ENCODE measurements at places on chromosomes 13 and 19. TPM values are rescaled to one million over a fixed set of nuclear protein-coding genes. Genes with fewer than 3 reads are reported as not detected.

GRCh38 chr13:75513271-75513670 is 24.4 kb downstream of the COMMD6 start:
- no peak for DNase-seq

Gene ZNF540
- 1.6 TPM for total RNA-seq

Gene ZNF66
- total RNA-seq: 16.1 TPM

DNA sequence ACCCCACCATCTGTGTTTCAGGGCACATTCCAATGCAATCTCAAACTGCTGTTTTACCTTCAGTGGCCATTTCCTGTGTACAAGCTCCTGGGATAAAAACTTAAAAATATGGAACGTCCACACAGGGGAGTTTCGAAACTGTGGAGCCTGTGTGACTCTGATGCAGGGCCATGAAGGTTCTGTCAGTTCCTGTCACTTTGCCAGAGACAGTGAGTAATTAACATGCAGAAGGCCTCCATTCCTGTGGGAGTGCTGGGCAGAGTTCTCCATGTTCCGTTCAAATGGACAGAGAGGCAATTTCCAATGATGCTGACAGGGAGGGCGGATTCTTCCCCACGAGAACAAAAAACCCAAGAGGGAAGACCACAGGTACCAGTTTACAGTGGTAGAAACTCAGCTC is 24.4 kb downstream of the WDR88 start:
- DNase-seq: no peak

GRCh38 chr19:41376998-41377365 is 649 bp downstream of the TMEM91 start:
- DNase-seq: no peak

Data from ovary (tissue), 10 donors.